Activated CD4-positive, alpha-beta T cell treated with anti-CD3 and anti-CD28 coated beads, Interleukin-2, amount 50 U/mL, for 24 hours (primary cell): ENCODE measurements at places on chromosomes 7 and 10.

GRCh38 chr7:64562626-64563278, at the start of gene ZNF680:
ZNF680 (minus strand) TSS chr7:64563071; CDS start chr7:64562954, 117 bp downstream.
- DNase-seq, result peak; percentile 87

- DNase-seq, result no peak
Measured at GRCh38 chr10:21807180-21807579, 196.3 kb downstream of the DNAJC1 start.

GRCh38 chr10:132706701-132707100, 79.2 kb downstream of the NKX6-2 start:
- DNase-seq, result no peak

DNA sequence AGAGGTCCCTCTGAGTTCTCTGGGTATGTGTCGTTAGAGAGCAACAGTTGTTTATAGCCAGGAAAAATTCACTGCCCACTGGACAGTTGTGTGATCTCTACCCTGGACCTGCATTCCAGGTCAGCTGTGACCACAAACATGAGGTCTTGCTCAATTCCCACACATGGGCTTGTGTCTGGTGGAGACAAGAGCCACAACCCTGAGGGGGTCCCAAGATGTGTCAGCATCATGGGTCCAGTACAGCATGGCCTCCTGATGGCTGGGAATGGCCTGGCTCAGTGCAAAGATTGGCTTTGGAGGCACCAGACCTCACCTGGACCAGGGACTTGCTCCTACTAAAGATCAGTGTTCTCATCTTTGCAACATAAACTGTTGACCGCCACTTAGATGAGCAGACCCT, 751.6 kb downstream of the GRID1 start:
- no peak for DNase-seq

- no peak for DNase-seq
Measured at GRCh38 chr10:33005322-33006301, 47.6 kb upstream of the ITGB1 start.

DNA sequence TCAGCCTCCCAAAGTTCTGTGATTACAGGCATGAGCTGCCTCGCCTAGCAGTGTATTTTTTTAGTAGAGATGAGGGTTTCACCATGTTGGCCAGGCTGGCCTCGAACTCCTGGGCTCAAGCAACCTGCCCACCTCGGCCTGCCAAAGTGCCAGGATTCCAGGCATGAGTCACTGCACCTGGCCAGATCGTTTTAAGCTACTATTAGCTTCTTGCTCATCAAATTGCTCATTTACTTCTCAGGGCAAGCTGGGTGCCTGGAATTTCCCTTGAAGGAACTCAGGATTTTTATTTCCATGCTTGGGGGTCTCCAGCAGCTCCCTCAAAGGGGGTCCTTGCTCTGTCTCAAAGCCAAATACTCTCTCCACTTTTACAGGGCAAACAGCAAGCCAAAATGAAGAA, 798.0 kb upstream of the AUTS2 start:
- no peak for DNase-seq

DNA sequence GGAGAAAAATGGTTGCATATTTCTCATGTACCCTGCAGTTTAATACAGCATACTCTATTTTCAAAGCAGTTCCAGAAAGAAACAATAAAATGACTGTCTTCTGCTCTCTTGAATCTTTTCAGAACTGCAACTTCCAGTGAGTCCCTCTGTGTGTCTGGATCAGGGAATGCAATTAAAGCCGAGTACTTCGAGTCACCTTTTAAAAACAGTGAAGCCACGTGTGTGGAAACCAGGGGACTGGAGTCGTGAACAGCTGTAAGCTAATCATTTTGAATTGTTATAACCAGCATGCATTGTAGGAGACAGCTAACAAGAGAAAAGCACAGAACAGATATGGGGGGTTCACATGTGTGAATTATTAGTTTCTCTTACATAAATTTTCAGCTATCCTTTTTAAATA, 109.1 kb downstream of the CPED1 start:
- no peak for DNase-seq

- no peak for DNase-seq
Measured at GRCh38 chr10:104937567-104937966, 296.5 kb downstream of the SORCS3 start.

- DNase-seq, result no peak
Measured at GRCh38 chr10:111766464-111766863, 417.1 kb downstream of the GPAM start.

GRCh38 chr10:132742167-132742836, 43.6 kb downstream of the NKX6-2 start:
- no peak for DNase-seq

DNA sequence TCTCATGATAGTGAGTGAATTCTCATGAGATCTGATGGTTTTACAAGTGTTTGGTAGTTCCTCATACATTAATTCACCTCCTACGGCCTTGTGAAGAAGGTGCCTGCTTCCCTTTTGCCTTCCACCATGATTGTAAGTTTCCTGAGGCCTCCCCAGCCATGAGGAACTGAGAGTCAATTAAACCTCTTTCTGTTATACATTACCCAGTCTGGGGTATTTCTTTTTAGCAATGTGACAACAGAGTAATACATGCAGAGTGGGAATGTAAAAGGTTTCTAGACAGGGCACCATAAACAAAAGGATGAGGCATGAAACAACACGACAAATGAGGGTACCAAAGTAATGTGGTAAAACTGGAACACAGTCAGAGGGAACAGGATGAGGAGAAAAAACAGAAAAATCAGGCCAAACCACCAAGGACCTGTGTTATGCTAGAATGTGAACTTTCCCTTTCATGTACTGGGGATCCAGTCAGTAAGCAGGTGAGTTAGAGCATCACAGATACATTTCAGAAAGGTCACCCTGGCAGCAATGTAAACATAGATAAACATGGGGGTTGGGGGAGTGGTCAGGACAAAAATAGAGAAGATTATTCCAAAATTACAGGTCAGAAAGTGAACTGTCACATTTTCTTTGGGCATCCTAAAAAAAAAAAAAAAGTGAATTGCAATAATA, 31.9 kb downstream of the ANKRD26 start:
- DNase-seq, result no peak

- no peak for DNase-seq
Measured at GRCh38 chr7:112790586-112791003, 402 bp upstream of the TMEM168 start.

DNA sequence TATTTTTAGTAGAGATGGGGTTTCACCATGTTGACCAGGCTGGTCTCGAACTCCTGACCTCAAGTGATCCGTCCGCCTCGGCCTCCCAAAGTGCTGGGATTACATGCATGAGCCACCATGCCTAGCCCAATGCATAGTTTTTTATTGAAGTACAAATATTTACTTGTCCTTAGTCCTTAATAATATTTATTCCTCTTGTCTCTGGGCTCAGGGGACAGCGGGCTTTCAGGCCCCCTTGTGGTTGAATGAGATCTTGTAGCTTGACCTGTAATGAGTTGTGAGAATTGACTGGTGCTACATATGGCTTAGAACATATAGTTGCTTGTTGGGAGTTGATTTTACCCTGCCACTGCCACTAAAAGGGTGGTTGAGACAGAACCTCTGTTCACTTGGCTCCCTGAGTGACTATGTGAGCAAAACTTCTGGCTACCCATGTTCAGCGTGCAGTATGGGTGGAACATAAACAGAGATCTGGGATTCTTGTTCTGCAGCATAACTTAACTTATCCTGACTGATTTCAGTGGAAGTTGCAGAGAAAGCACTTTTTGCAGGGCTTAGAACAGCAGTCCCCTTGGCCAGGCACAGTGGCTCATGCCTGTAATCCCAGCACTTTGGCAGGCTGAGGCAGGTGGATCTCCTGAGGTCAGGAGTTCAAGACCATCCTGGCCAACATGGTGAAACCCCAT, 14.9 kb downstream of the CCL26 start:
- no peak for DNase-seq

DNA sequence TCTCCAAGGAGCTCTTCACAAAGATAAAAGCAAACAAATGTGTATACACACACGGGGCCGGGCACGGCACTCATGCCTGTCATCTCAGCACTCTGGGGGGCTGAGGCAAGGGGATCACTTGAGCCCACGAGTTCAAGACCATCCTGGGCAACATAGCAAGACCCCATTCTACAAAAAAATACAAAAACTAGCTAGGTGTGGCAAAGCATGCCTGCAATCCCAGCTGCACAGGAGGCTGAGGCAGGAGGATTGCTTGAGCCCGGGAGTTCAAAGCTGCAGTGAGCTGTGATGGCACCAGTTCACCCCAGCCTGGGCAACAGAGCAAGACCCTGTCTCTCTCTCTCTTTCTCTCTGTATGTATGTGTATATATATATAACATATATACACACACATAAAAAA, 22.3 kb downstream of the TTYH3 start:
- no peak for DNase-seq

GRCh38 chr7:16801111-16801542, 3.7 kb downstream of the AGR2 start:
- DNase-seq, result no peak

- DNase-seq, result no peak
Measured at GRCh38 chr10:118592675-118593330, 2.6 kb downstream of the PRLHR start.

DNA sequence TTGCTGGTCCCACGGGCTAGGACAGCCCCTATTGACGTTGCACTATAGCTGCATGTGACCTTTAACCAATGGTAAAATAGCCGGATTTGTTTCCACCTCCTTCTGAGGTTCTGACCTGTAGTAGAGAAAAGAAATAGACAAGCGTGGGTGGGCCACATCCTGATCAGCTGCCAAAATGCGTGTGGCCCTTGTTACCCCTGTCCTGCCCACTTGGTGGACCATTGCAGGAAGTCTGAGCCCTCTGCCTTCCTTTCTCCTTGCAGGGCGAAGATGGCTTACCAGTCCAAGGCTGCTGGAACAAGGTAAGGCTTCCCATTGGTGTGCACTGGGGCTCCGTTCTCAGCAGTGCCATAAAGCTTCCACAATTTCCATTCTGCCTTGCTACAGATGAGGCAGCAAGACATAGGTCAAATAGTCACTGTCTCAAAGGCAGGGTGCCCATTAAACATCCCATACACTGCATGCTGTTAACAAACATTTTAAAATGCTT, 95.9 kb upstream of the MACROH2A2 start:
- DNase-seq, result no peak

DNA sequence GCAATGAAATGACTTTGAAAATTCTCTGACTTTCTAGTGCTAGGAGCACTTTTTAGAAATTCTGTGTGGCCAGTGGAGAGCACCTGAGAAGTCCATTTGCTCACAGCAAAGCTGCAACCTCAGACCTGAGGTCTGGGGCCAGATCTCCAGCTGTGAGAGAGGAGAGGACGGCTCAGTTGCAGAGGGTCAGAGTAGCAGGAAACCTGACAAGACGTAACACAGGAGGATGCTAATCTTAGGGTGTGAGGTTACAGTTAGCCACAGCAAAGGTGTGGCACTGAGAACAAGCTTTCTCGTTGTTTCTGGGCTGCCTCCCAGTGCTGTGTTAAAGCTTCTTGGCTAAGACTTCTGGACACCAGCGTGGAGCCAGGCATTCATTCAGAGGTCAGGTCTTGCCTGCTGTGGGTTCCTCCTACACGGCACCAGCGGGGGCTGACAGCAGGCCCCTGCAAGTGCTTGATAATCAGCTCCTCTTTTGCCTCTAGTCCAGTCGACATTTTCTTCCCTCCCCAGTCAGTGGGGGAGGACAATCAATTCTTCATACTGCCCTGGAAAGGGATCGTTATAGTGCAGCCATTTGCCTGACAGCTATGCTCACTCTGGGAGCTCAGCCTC, 435.4 kb upstream of the DPP6 start:
- no peak for DNase-seq

DNA sequence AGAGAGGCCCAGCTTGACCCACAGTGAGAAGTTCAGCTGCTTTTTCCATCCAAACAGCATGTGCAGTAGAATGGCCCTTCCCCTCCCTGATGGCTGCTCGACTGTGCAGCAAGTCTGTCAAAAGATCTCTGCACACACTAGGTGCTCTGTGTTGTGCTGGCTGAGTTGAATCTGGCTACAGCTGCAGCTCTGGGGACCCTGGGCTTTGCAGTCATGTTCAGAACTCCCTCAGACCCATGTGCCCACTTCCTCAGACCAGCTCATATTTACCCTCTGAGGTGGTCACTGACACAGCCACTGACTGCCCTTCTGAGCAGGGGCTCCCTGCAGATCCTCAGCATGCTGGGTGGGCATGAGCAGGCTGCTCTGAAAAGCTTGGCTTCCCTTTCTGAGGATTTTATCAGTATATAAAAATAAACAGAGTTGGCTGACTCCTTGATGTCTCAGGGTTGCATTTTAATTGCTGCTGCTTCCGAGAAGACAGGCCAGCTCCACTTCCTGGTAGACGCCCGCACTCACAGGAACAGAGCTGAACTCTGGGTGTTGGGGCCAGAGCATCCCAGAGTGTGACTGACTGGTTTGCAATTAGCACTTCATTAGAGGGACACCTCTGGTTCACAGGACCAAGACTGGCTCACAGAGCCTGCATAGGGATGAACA, 507.9 kb downstream of the RPS24 start:
- no peak for DNase-seq

- no peak for DNase-seq
Measured at GRCh38 chr10:66148312-66148711, 777.5 kb upstream of the LRRTM3 start.

DNA sequence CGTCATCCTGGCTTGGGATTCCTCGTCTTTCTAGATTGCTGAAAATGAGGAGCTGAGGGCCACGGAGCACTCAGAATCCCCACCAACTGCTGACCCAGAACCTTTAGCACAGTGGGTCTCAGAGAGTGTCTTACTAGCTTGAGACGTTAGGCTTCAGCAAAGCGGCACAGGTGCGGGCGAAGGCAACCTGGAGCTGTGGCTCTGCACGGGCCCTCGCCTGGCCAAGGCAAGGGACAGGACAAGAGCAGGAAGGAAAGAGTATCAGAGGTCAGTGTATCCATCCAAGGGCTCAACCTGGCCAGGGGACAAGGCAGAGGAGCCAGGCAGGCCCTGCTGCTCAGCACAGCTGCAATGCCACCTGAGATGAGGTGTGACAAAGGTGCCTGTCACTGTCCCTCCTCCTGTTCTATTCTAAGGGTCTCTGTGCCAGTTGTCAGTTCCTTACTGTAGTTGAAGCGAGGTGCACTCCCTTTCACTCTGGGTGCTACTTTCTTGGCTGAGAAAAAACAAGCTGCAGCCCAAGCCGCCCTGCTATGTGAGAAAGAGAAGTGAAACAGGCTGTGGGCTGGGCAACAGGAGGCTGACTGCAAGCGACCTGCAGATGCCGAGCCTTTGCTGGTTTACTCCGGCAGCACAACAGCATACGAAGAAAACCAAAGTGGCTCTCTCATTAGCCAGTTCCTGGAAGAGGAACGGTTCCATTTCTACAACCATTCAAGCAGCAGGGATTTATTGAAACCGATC, 33.3 kb upstream of the KDM7A start:
- DNase-seq, result peak; percentile 21

DNA sequence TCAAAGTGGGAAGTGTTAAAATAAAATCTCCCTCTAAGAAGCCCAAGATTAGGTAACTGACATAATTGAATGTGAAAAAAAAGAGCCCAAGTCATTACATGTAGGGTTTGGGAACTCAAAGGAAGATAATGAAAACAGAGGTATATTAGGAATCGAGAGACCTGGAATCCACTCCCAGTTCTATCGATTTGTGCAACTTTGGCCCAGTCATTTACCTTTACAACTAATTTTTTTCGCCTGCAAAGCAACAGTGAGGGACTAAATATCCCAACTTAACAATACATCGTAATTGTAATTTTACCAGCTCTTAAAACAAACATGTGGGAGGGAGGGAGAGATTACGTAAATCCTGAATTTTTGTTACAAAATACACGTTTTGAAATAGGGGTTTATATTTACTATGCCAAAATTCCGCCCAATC, 1.4 kb downstream of the MINDY3 start:
- no peak for DNase-seq

GRCh38 chr10:2367083-2367482, 629.8 kb upstream of the ADARB2 start:
- no peak for DNase-seq

- peak; percentile 19 for DNase-seq
Measured at GRCh38 chr7:140062118-140062527, 628 bp downstream of the PARP12 start.
